ENCODE measurements at places on chromosomes 5 and 9. TPM values are rescaled to one million over a fixed set of nuclear protein-coding genes. Genes with fewer than 3 reads are reported as not detected.

GRCh38 chr5:150789450-150789849, 10.9 kb downstream of the SMIM3 start:
- no peaks in the 10 kb centered on the region for H3K36me3 ChIP-seq
- H3K4me1 ChIP-seq: peaks cover 5% of the 10 kb centered on the region
- DNase-seq: no peak

DNA sequence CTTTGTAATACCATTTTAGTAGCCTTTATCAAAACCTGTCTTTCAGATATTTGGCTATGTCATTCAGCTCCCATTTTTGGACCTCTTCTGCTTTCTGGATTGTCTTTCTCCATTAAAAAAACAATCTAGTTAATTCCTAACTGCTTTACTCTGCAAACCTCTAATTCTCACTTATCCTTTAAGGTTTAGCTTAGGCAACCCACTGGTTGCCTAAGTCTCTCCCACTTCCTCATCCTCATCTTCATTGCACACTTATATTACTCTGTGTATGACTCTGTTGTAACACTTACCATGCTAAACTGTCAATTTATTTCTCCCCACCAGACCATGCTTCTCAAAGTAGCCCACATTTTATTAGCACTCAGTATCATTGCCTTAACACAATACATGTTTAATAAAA, 205.0 kb upstream of the DMRTA1 start:
- H3K27ac ChIP-seq: no peak overlapping the region
- no peaks in the 10 kb centered on the region for H3K36me3 ChIP-seq
- H3K4me3 ChIP-seq: no peak overlapping the region
- H3K4me1 ChIP-seq: no peaks in the 10 kb centered on the region

DNA sequence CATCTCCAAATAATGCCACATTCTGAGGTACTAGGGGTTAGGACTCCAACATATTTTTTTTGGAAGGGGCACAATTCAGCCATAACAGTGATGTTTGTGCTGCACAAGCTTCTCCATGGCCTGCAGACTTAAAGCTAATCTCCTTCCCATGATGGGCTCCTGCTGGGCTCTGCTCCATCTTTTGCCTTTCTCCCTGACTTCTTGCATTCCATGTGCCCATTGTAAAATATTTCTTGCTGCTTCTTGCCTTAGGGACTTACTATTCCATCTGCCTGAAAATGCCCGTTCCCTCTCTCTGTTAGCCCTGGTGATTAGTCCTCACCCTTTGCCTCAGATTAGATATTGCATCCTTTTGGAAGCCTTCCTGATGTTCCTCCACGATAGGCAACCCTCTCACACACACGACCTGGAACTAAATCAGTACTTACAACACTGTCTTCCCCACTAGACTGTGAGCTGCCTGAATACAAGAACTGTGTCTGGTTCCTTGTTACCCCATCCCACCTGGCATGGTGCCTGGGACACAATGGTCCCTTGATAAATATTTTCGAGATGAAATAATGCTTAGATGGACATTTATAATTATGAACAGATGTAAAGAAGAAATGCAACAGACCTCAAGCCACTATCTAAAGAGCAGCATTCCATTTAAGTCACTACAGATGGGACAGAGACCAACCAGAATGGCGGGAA, 33.5 kb downstream of the OR1J1 start:
- H3K36me3 ChIP-seq: no peaks in the 10 kb centered on the region
- H3K27me3 ChIP-seq: no peaks in the 10 kb centered on the region
- no peak overlapping the region for H3K27ac ChIP-seq
- H3K4me3 ChIP-seq: no peak overlapping the region
- DNase-seq: no peak
- H3K4me1 ChIP-seq: no peaks in the 10 kb centered on the region

Gene SPARC
- total RNA-seq: 3.2 TPM

Gene ETF1
- 135 TPM for total RNA-seq

- H3K36me3 ChIP-seq: no peaks in the 10 kb centered on the region
- no peak overlapping the region for H3K4me3 ChIP-seq
- H3K27ac ChIP-seq: no peak overlapping the region
- no peaks in the 10 kb centered on the region for H3K27me3 ChIP-seq
- DNase-seq: no peak
- H3K4me1 ChIP-seq: no peaks in the 10 kb centered on the region
Observed at GRCh38 chr5:146048994-146049703, 56.2 kb downstream of the PLAC8L1 start.

DNA sequence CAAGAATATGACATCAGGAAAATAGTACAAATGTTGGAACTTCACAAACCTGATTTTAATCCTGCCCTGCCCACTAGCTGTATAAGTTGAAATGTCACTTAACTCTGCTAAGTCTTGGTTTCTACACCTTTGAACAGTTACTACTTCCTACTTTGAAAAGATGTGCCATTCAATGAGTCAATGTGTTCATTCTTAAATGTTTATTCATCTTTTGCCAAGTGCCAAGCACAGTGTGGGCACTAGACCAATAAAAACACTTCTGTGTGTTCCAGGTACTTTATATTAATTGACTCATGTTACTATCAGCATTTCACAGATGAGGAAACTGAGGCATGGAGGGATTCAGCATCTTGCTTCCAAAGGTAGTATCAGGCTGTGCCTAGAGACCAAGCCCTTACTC, 12.8 kb downstream of the PDCL start:
- no peak for DNase-seq
- peaks cover 19% of the 10 kb centered on the region for H3K36me3 ChIP-seq
- no peaks in the 10 kb centered on the region for H3K27me3 ChIP-seq
- peak overlapping the region; percentile 47 for H3K27ac ChIP-seq
- H3K4me3 ChIP-seq: no peak overlapping the region

- no peak overlapping the region for H3K27ac ChIP-seq
- no peaks in the 10 kb centered on the region for H3K27me3 ChIP-seq
- no peaks in the 10 kb centered on the region for H3K36me3 ChIP-seq
- H3K4me3 ChIP-seq: no peak overlapping the region
- no peaks in the 10 kb centered on the region for H3K4me1 ChIP-seq
Observed at GRCh38 chr9:109450346-109450745, 47.8 kb downstream of the PTPN3 start.

GRCh38 chr5:116923344-116923743, 348.7 kb upstream of the SEMA6A start:
- H3K4me1 ChIP-seq: no peaks in the 10 kb centered on the region
- H3K27me3 ChIP-seq: no peaks in the 10 kb centered on the region
- H3K27ac ChIP-seq: no peak overlapping the region
- H3K4me3 ChIP-seq: no peak overlapping the region

GRCh38 chr5:160660132-160660531, 191.9 kb downstream of the ATP10B start:
- no peaks in the 10 kb centered on the region for H3K27me3 ChIP-seq
- H3K27ac ChIP-seq: no peak overlapping the region
- H3K36me3 ChIP-seq: no peaks in the 10 kb centered on the region
- no peaks in the 10 kb centered on the region for H3K4me1 ChIP-seq
- H3K4me3 ChIP-seq: no peak overlapping the region
- no peak for DNase-seq

- peaks cover 11% of the 10 kb centered on the region for H3K4me1 ChIP-seq
- no peaks in the 10 kb centered on the region for H3K36me3 ChIP-seq
- no peak overlapping the region for H3K4me3 ChIP-seq
- no peak overlapping the region for H3K27ac ChIP-seq
- no peak for DNase-seq
Observed at GRCh38 chr5:50958852-50959457, 292.5 kb downstream of the PARP8 start.

- no peaks in the 10 kb centered on the region for H3K27me3 ChIP-seq
- H3K4me3 ChIP-seq: no peak overlapping the region
- H3K36me3 ChIP-seq: no peaks in the 10 kb centered on the region
- no peak for DNase-seq
Observed at GRCh38 chr9:20250791-20251190, 371.5 kb downstream of the MLLT3 start.

Gene CCDC171
- 1.5 TPM for total RNA-seq

Gene BARHL1
- total RNA-seq: not detected

GRCh38 chr5:180820788-180821321, 18.2 kb upstream of the MGAT1 start:
- H3K4me3 ChIP-seq: no peak overlapping the region
- H3K4me1 ChIP-seq: peaks cover 13% of the 10 kb centered on the region
- H3K27ac ChIP-seq: peak overlapping the region; percentile 11
- H3K27me3 ChIP-seq: no peaks in the 10 kb centered on the region
- no peak for DNase-seq

DNA sequence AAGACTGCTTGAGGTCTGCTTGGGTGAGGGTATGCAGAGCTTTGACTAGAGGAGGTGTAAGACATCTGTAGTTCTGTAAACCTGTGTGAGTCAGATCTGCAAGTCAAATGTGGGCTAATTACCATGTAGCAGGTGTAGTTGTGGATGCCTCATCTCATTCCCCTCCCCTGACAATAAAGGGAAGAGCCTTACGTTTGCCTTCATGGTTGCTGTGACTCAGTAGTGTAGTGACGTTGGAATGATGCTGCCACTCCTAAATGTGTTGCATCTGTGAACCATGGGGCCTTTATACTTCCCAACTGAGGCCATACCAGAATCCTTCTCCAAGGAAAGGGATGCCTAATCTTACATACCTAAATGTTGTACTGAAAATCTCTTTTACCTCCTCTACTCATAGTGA, 26.0 kb downstream of the PRDM6 start:
- H3K36me3 ChIP-seq: no peaks in the 10 kb centered on the region
- H3K4me1 ChIP-seq: no peaks in the 10 kb centered on the region
- no peak for DNase-seq

GRCh38 chr5:33929925-33930690, 6.1 kb upstream of the RXFP3 start:
- no peak overlapping the region for H3K27ac ChIP-seq
- no peaks in the 10 kb centered on the region for H3K36me3 ChIP-seq

Gene DEPDC1B
- 1.2 TPM for total RNA-seq

Gene MAMDC4
- 5.8 TPM for total RNA-seq

Gene RMRP
- 5,874 TPM for total RNA-seq

GRCh38 chr5:79602889-79603288, 9.4 kb upstream of the TENT2 start:
- H3K36me3 ChIP-seq: no peaks in the 10 kb centered on the region
- no peak for DNase-seq
- H3K27me3 ChIP-seq: no peaks in the 10 kb centered on the region
- no peaks in the 10 kb centered on the region for H3K4me1 ChIP-seq

DNA sequence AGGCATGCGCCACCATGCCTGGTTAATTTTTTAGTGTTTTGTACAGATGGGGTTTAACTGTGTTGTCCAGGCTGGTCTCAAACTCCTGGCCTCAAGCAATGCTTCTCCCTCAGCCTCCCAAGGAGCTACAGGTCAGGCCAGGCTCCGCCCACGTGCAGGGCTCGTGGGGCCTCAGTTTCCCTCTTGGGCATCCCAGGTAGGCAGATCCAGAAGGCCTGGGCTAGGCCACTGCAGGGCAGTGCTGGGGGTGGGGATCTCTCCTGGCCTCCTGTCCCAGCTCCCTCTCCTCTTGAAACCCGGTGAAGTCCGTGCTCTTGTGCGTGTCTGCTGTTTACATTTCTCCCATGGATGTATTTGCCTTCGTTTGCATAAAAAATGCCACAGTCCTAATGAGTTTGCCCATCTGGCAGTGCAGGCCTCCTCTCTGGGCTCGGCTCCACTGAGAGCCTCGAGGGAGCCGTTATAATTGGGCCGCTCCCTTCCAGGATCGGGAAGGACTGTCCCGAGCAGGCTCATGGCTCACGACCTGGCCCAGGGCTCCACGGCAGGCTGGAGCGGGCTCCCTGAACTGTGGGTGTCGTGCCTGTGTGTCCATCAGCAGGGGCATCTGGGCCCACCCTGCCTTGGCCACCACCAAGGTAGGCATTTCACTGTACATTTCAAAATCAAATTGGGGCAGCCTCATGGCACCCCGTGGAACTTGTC, 52.6 kb upstream of the RUFY1 start:
- no peak for DNase-seq
- H3K27me3 ChIP-seq: no peaks in the 10 kb centered on the region
- no peaks in the 10 kb centered on the region for H3K4me1 ChIP-seq
- no peak overlapping the region for H3K4me3 ChIP-seq
- H3K36me3 ChIP-seq: no peaks in the 10 kb centered on the region
- no peak overlapping the region for H3K27ac ChIP-seq

DNA sequence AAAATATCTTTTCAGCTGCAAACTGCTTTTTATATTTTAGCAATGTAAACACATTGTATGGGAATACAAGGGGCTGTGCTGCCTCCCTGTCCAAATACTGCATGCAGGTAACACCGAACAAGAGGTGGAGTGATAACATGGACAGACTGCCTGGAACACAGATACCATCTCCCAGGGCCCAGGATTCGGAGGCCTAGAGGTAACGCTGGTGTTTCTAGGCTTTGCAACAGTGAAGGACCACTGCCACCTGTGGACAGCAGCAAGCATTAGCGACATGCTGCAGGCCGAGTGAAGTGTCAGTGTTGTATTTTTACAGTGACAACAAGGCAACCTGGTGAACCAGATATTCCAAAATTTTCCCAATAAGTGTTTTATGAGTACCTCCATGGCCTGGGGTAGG, 379.1 kb downstream of the DMRT2 start:
- H3K4me1 ChIP-seq: no peaks in the 10 kb centered on the region
- no peak overlapping the region for H3K27ac ChIP-seq
- no peaks in the 10 kb centered on the region for H3K36me3 ChIP-seq
- no peaks in the 10 kb centered on the region for H3K27me3 ChIP-seq

Gene ALDOB
- total RNA-seq: not detected

DNA sequence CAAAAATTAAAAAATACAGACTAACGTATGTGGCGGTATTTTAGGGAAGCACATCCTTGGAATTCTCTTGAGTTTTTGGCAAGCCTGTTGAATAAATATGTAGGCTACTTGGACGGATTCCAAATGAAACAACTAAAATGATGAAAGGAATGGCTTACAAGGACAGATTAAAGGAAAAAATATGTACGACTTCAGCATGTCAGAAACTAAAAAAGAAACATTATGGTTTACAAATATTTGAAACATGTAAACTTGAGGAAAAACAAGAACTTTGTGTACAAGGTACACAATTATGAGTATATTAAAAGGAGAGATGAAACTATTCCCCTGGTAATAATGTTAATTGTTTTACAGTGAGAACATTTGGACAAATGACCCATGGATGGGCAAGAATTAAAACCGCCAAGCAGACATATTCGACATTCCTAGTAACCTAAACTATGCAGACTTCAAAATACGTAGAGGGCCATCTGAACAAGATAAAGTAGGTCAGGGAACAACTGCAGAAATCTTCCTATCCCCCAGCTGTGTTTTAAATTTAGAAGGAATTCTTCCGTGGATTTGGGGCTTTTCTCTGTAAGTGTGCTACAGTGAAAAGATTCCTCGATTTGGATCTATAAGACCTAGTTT, 12.5 kb downstream of the EDIL3 start:
- no peaks in the 10 kb centered on the region for H3K4me1 ChIP-seq
- no peak overlapping the region for H3K27ac ChIP-seq
- no peak overlapping the region for H3K4me3 ChIP-seq

DNA sequence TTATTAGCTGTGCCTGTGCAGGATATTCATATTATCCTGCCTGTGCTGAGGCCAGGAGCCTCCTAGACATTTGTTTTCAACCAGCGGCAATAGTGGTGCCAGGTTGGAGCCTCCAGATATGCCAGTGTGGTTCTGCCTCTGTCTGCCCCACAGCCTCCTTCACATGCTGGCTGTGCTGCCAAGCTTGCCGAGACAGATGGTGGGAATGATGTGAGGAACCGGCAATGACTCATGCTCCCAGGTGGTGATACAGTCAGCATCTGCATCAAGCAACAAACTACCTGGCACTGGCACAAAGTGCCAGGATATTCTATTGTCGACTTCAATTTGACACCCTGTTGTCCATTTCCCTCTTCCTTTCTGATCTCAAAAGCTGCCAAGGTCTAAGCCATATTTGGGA, 285.7 kb downstream of the CHSY3 start:
- no peaks in the 10 kb centered on the region for H3K4me1 ChIP-seq
- H3K27me3 ChIP-seq: no peaks in the 10 kb centered on the region
- H3K27ac ChIP-seq: no peak overlapping the region

Gene SLCO4C1
- 44.7 TPM for total RNA-seq

Data from natural killer cell (primary cell).